Hepatocyte (in vitro differentiated cells): ENCODE measurements at places on chromosomes 2 and 18. TPM values are rescaled to one million over a fixed set of nuclear protein-coding genes. Genes with fewer than 3 reads are reported as not detected.

- DNase-seq = no peak
These were observed 94.3 kb downstream of the ARHGAP15 start for GRCh38 chr2:143223556-143223955.

SPOPL gene
- 6.1 and 6.7 TPM in 2 replicates for polyA plus RNA-seq

DNA sequence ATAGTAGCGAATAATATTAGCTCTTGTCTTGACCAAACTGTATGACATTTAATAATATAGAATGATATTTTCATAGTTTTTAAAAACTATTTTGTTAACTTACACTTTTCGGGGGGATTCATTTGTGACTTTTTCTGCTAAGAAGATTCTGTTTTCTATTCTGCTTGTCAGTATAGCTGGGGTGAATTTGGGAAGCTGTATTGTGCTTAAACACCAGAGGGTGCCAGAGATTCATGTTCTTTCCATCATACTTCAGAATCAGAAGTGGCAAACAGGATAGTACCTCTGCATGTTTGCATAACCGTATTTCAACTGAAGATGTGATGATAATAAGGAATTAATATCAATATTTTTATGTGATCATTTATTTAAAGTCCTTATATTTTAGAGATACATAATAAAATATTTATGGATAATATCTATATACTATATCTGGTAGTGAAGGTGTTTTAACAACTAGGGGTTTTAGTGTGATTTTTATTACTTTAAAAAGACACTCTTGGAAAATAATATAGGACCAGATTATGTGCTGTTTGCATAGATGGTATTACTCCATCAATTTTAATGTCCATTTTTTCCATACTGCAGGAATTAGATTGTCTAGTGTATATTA is 81.0 kb downstream of the TAF4B start:
- peak; percentile 73 for DNase-seq

KIAA2012 gene
- polyA plus RNA-seq = 0.05 TPM in 1 of 2 replicates, not detected in the other

DNA sequence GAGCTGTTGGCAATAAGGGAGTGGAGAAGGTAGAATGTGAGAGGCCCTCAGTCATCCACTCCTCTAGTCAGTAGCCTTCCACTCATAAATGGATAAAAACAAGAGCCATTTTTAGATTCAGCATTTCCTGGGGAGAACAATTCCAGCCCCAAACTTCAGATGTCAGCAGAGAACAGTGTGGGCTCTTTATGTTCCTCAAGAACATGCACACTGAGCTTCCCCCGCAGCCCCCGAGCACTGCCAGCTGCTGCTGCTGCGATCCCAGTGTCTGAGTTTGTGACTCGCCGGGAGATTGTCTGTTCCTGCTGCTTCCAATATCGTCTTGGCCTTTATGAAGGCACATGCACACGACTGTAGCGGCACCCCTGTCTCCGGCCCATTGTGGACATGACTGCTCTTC is 143.7 kb upstream of the CTNNA2 start:
- no peak for DNase-seq

SP9 gene
- polyA plus RNA-seq = 0.29 and 0.30 TPM in 2 replicates

DSC2 gene
- polyA plus RNA-seq = 24.3 and 28.7 TPM in 2 replicates
